Hematopoietic multipotent progenitor cell (in vitro differentiated cells): ENCODE measurements at places on chromosomes 4 and X. TPM values are rescaled to one million over a fixed set of nuclear protein-coding genes. Genes with fewer than 3 reads are reported as not detected.

ADRA2C gene
- total RNA-seq: 0.54 TPM

TMPRSS11F gene
- total RNA-seq: not detected

CCDC120 gene
- total RNA-seq: 3.5 TPM

ZNF630 gene
- 1.3 TPM for total RNA-seq

HTT gene
- total RNA-seq: 97.8 TPM

SYP gene
- total RNA-seq: 2.4 TPM

AWAT2 gene
- total RNA-seq: not detected

SPANXN3 gene
- not detected for total RNA-seq

NXF2 gene
- total RNA-seq: not detected

MAGEB1 gene
- not detected for total RNA-seq

NUDT10 gene
- 9.4 TPM for total RNA-seq

STOX2 gene
- total RNA-seq: 0.81 TPM

SMIM10L2A gene
- total RNA-seq: 0.27 TPM

ARHGEF9 gene
- total RNA-seq: 11.8 TPM

MAGEA11 gene
- not detected for total RNA-seq

AFM gene
- not detected for total RNA-seq

SYTL4 gene
- 11.3 TPM for total RNA-seq

HSFX1 gene
- 1.6 TPM for total RNA-seq

C4orf46 gene
- total RNA-seq: 7.8 TPM

DTHD1 gene
- total RNA-seq: not detected

MAML3 gene
- total RNA-seq: 27.2 TPM

HDX gene
- 2.2 TPM for total RNA-seq

TCEAL6 gene
- total RNA-seq: not detected

H2BW2 gene
- not detected for total RNA-seq

MAGEA10 gene
- total RNA-seq: not detected

EGFL6 gene
- total RNA-seq: not detected

MAGEB10 gene
- not detected for total RNA-seq

IL3RA gene
- 23.4 TPM for total RNA-seq

RAB33A gene
- 18.6 TPM for total RNA-seq

PKD2 gene
- total RNA-seq: 27.7 TPM

VCX3A gene
- total RNA-seq: not detected

MMRN1 gene
- 31.0 TPM for total RNA-seq

PLXNA3 gene
- 12.1 TPM for total RNA-seq

LIMCH1 gene
- 17.2 TPM for total RNA-seq

MAGEB2 gene
- not detected for total RNA-seq

EGF gene
- 1.1 TPM for total RNA-seq

CT45A3 gene
- total RNA-seq: not detected

CFP gene
- total RNA-seq: 23.7 TPM

SLC6A14 gene
- not detected for total RNA-seq

PNMA6F gene
- not detected for total RNA-seq

BGN gene
- not detected for total RNA-seq

CENPVL3 gene
- 3.2 TPM for total RNA-seq

CFAP47 gene
- under 0.01 TPM for total RNA-seq

MAGEB17 gene
- total RNA-seq: not detected

MTNR1A gene
- not detected for total RNA-seq

ENOPH1 gene
- total RNA-seq: 24.8 TPM

EMD gene
- total RNA-seq: 24.5 TPM

G6PD gene
- total RNA-seq: 110 TPM

GPR173 gene
- 5.4 TPM for total RNA-seq

PIR gene
- total RNA-seq: 4.3 TPM

STK26 gene
- 17.8 TPM for total RNA-seq

COX7B2 gene
- not detected for total RNA-seq

TMEM31 gene
- total RNA-seq: not detected

NKX3-2 gene
- total RNA-seq: not detected

DNAJB14 gene
- 17.2 TPM for total RNA-seq
